Naive thymus-derived CD8-positive, alpha-beta T cell (primary cell): ENCODE measurements at places on chromosomes 3 and 15. TPM values are rescaled to one million over a fixed set of nuclear protein-coding genes. Genes with fewer than 3 reads are reported as not detected.

STRIT1 gene
- not detected for total RNA-seq

- H3K4me3 ChIP-seq: no peak overlapping the region
- DNase-seq: no peak
- H3K27ac ChIP-seq: no peak overlapping the region
- H3K36me3 ChIP-seq: no peaks in the 10 kb centered on the region
Measured at GRCh38 chr3:59528251-59528650, 478.4 kb upstream of the CFAP20DC start.

CCDC13 gene
- total RNA-seq: 0.88 TPM

DNA sequence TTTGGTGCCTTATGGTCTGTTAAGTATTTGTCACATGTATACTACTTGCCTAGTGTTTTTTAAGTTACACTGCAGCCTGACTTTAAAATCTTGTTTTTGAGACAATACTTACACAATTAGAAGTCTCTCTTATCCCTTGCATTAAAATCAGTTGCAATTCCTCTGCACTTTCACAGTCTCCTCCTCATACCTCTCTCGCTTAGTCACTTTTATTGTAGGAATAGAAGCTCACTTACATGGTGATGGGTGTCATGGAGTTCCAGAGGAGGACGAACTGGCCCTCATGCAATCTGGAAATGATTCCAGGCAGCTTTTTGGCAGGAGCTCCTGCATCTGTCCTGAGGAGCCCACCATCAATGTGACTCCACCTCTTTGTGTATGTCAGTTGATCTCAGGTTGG is 238.4 kb upstream of the TBC1D5 start:
- H3K36me3 ChIP-seq: no peaks in the 10 kb centered on the region
- no peak overlapping the region for H3K4me3 ChIP-seq
- H3K4me1 ChIP-seq: peaks cover 2% of the 10 kb centered on the region
- H3K27me3 ChIP-seq: peaks cover 3% of the 10 kb centered on the region
- no peak for DNase-seq

- no peaks in the 10 kb centered on the region for H3K36me3 ChIP-seq
- peaks cover 10% of the 10 kb centered on the region for H3K27me3 ChIP-seq
- H3K4me1 ChIP-seq: no peaks in the 10 kb centered on the region
- no peak for DNase-seq
- no peak overlapping the region for H3K27ac ChIP-seq
- H3K4me3 ChIP-seq: no peak overlapping the region
Measured at GRCh38 chr15:80572337-80572736, 122.8 kb upstream of the ABHD17C start.

- H3K4me1 ChIP-seq: no peaks in the 10 kb centered on the region
- no peak overlapping the region for H3K4me3 ChIP-seq
- DNase-seq: no peak
- H3K27me3 ChIP-seq: peaks cover 55% of the 10 kb centered on the region
Measured at GRCh38 chr3:13966302-13966701, 86.4 kb upstream of the WNT7A start.

- DNase-seq: no peak
- H3K36me3 ChIP-seq: no peaks in the 10 kb centered on the region
- H3K27ac ChIP-seq: no peak overlapping the region
- H3K4me1 ChIP-seq: no peaks in the 10 kb centered on the region
Measured at GRCh38 chr3:113268942-113269341, 57.6 kb downstream of the BOC start.

DNA sequence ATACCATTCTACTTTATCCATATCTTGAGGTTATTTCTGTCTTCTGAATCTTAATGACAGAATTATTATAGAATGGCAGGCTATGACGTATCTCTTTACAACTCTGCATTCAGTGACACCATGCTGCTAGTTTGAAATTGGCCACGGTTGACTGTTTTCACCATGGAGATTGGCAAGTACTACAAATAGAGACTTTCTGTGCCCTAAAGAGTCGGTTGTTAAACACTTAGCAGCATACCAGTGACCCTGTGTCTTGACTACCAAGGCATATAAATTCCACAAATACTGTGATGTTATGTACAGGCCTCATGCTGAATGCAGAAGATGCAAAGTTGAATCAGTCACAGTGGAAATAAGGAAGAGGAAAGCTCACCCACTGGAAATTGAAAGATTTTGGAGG is 67.0 kb upstream of the CADPS start:
- no peak overlapping the region for H3K27ac ChIP-seq
- no peak for DNase-seq
- no peaks in the 10 kb centered on the region for H3K4me1 ChIP-seq
- H3K36me3 ChIP-seq: no peaks in the 10 kb centered on the region
- H3K4me3 ChIP-seq: no peak overlapping the region
- no peaks in the 10 kb centered on the region for H3K27me3 ChIP-seq

GRCh38 chr3:45475145-45475544 is 86.8 kb downstream of the LARS2 start:
- H3K27ac ChIP-seq: no peak overlapping the region
- peaks cover 5% of the 10 kb centered on the region for H3K36me3 ChIP-seq
- peaks cover 3% of the 10 kb centered on the region for H3K4me1 ChIP-seq
- no peak overlapping the region for H3K4me3 ChIP-seq
- no peak for DNase-seq
- H3K27me3 ChIP-seq: no peaks in the 10 kb centered on the region
